T-helper 9 cell (primary cell): ENCODE measurements at places on chromosomes 11 and 22.

DNA sequence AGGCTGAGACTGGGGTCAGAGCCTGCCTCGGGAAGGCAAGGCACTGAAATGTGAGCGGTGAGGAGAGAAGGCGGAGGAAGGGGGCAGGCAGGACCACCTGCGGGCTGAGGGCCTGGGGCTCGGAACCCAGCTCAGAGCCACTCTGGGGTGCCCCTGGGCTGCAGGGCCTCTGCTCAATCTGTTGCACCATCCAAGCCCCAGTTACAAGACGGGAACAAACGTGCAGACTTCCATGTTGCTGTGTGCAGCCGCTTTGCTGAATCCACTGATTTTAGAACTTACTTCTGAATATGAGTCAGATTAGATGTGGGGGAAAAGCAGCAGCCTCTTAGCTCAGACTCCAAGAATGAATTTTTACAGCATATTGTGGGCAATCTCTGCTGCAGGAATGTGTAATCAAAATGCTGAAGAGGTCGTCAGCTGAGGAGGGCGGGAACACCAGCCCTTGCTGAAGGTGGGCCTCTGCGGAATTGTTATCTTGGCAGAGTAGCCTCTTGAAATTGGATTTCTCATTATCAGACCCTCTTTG, 21.6 kb downstream of the PARVG start:
- DNase-seq, result no peak

GRCh38 chr22:27748751-27749191, 52.8 kb downstream of the MN1 start:
- DNase-seq, result no peak

DNA sequence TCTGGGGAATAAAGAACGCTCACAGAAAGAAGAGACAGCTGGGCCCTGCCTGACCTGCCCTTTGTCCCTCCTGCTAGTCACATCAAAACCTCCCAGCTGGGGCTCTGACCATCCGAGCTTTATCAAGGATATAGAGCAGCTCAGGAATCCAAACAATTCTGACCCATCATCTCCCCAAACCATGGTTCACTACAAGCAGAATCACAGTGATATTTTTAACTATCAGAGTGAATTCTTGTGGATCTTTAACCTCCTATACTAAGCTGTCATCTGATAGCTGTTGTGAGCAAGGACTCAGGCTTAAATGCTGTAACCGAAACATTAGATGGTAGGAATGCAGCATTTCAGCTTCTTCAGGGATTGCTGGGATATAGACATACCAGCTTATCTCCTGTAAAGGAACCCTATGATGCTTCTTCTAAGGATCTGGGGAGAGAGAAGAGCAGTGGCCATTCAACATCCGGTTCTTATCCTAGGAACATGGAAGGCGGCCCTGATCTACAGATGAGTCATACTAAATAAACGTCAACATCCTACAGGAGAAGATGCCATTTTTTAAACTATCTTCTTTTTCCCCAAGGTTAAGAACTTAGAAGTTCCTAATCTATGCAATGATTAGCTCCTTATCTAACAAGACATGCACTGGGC, 84.7 kb upstream of the AKIP1 start:
- no peak for DNase-seq

DNA sequence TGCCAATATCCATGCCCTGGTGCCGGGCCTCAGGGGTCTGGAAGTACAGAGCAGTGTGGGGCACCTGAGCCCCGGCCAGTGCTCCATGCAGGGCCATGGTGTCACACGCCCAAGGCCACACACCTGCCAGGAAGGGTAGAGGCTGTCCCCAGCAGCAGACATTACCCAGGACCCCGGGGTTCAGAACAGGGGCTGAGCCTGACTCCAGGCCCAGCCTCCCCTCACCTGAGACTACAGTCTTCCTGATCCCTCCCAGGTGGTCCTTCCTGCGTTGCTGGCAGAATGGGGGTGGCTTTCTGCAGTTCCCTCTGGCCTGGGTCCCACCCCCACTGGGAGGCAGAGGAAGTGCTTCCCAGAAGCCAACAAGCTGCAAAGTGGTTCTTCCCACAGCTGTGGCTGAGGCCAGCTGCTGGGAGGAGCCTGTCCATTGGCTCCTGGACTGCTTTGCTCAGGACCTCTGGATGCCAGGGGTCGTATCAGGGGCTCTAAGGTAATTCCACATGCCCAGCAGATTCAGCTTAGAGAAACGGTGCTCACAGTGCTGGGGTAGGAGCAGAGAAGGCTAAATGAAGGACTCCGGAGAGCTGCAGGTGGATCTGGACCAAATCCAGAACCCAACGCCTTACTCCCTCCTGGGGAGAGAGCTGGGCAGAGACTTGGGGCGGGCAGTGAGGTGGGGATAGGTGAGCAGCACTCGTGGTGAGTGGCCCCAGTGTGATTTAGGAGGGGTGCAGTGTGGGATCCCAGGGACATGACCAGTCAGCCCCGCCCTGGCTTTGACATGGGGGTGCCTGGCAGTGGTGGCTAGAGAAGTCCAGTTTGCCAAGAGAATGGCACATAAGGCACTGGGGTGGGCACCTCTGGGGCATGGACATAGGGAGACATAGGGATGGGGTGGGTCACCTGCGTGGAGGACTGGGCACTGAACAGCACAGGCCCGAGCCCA, 12.6 kb downstream of the TCIRG1 start:
- no peak for DNase-seq

- DNase-seq, result no peak
These were observed 160.5 kb upstream of the TBCEL start for GRCh38 chr11:120863359-120863758.

DNA sequence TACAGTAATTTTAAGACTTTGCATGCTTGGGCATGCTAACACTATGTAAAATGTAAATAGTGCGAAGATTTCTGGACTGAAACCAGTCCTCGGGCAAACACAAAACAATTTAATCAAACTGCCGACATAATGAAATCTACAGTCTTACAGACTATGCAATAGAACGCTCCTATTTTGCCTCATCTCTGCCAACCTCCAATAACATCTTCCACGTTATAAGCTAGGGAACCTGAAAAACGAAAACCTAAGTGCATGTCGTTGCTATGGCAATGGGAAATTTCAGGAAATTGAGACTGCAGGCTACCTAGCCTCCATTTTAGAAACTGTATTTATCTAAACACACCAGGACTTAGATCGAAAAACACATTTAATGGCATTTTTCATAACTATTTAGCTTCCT, 1.1 kb downstream of the CSTF3 start:
- DNase-seq, result no peak

GRCh38 chr11:17853280-17853679, 118.7 kb downstream of the KCNC1 start:
- DNase-seq, result no peak

DNA sequence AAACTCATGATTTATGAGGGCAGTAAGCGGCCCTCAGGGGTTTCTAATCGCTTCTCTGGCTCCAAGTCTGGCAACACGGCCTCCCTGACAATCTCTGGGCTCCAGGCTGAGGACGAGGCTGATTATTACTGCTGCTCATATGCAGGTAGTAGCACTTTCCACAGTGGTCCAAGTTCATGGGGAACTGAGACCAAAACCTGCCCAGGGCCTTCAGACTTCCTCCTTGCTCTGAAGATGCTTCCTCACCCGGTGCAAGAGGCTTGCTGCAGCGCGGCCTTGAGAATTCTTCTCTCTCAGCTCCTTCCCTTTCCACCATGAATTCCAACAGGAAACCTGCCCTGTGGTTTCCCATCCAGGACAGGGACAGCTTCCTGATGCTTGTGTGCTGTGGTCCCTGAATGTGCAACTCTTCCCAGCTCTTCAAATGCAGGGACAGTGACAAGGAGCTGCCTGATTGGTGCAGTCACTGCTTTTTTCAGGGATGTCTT, 53.9 kb downstream of the GGTLC2 start:
- no peak for DNase-seq

- DNase-seq, result no peak
These were observed 10.0 kb downstream of the BCL2L13 start for GRCh38 chr22:17648569-17648968.

- DNase-seq, result no peak
These were observed 44.0 kb downstream of the SOX6 start for GRCh38 chr11:16312233-16312765.

GRCh38 chr11:119756169-119756865, 27.3 kb upstream of the NECTIN1 start:
- no peak for DNase-seq

DNA sequence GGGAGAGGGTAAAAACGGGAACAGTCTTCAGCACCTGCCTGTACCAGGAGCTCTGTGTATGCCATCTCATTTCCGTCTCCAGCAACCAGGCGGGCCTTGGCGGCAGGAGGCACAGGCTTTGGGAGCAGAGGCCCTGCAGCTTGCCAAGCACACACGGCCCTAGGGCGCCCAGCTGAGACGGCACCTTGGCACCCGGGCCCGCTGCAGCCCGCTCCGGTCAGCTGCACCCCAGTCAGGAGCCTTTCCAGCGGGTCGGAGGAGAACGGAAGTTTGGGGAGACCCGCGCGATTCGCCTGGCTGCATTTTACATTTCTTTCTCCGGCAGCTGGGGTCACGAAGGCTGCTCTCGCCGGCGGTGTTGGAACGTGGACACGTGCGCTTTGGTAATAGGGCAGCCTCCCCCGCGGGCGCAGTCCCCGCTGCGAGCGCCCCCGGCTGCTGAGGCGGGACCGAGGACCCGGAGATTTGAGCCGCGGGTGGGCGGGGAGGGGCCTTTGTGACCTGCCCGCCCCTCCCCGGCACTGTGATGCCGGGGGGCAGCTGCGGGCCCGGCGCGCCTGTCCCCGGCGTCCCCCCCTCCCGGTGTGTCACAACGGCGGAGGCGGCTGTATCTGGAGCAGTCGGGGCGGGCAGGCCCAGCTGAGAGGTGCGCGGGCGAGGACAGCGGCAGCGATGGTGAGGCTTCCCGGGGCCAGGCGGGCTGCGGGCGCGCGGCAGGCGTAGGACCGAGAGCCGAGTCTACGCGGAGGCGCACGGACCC, at the start of gene TUBA8:
TUBA8 (plus strand) TSS at position 616 of the 760 bp plus-strand sequence; CDS start at position 673, 57 bp downstream.
- DNase-seq, result no peak

GRCh38 chr22:44732017-44732561, 20.3 kb upstream of the ARHGAP8 start:
- DNase-seq, result no peak

- no peak for DNase-seq
These were observed 122.2 kb upstream of the RCN1 start for GRCh38 chr11:31968461-31969358.

- no peak for DNase-seq
These were observed 17.7 kb downstream of the CYTH4 start for GRCh38 chr22:37299969-37300509.

GRCh38 chr11:57426439-57426928, 437 bp downstream of the SLC43A3 start:
- DNase-seq, result no peak

GRCh38 chr22:32558681-32559355, 84.2 kb downstream of the FBXO7 start:
- no peak for DNase-seq

- DNase-seq, result no peak
These were observed 823 bp upstream of the MUC15 start for GRCh38 chr11:26572770-26573402.

DNA sequence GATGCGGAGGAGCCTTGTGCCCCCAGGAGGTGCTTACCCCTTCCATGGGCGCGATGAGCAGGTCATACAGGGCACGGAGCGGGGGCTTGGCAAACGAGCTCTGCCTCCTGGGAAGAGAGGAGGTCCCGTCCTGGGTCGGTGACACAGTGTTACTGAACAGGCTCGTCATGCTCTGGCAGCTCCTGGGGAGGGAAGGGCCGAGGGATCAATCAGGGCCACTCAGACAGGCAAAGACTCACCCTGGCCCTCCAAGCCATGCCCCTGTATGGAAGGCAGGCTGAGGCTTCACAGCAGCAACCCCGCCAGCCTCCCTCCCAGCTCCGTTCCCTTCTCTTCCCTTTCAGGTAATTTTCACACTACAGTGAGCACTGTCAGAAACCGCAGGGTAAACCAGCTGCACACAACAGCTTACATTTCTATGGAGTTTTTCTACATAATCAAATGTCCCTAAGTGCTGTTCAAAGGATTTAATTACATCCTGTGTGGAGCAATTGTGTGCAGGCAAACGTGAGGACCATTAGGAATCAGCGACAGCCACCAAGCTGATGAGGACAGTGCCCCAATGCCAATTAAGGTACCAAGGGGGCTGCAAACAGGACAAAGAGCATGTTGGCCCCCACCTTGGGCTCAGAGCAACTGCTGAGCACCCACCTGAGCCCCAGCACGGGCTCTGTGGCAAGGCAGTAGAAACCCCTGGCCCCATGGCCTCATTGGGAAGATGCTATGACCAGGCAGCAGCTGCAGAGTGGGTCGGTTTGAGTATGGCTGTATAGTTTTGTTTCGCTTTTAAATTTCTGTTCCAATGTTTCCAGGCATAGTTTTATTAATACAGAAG, 95.4 kb upstream of the PITPNB start:
- DNase-seq, result no peak

DNA sequence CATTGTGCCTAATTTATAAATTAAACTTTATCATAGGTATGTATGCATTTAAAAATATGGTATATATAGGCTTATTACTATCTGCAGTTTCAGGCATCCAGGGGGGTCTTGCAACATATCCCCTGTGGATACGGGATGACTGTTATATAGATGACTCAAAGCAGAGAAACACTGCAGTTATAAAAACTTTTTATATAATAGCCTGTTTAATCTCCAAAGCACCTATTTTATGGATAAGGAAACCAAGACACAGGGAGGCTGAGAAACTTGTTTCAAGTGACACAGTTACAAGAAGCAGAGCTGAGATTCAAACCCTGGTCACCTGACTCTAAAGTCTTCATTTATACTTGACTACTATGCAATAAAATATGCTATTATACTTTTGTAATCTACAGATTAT, 897.7 kb downstream of the KCNA4 start:
- no peak for DNase-seq

GRCh38 chr11:83115551-83115950, 41.4 kb upstream of the PCF11 start:
- no peak for DNase-seq

- no peak for DNase-seq
These were observed 37.2 kb downstream of the RPS6KA4 start for GRCh38 chr11:64396079-64396591.

DNA sequence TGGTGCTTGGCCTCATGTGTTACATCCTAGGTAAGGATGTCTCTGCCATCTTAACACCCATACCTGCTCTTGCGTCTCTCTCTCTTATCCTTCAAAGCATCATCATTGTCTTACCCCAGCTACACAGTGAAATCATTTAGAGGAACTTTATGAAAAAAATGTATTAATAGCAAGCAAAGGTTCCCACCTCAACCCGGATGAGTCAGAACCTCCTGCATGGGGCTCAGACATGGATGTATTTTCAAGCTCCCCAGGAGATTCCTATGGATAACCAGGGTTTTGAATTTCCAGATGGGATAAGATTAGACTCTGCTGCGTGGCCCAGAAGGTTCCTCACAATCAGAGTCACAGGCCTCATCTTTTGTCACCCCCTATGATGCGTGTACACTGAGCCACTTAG, 89.1 kb upstream of the NNMT start:
- DNase-seq, result no peak

DNA sequence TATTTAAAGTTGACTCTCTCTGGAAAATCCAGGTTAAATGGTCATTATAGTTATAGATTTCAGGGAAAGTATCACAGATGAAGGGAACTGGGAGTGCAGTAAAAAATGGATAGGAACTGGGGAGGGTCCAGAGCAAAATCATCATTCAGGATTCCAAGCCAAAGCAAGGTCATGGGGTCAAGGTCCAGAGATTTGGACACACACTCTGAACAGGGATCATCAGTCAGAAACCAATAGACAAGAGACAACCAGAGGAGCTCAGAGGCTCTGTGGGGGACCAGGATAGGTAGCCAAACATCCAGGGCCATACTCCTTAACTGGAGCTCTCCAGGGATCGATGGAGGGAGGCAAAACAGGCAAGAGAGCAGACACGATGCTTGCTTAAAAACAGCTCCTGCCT, 27.3 kb upstream of the PSMA1 start:
- DNase-seq, result no peak
